ENCODE measurements at places on chromosomes 7 and 10. TPM values are rescaled to one million over a fixed set of nuclear protein-coding genes. Genes with fewer than 3 reads are reported as not detected.

TMEM130 gene
- not detected for total RNA-seq

DNA sequence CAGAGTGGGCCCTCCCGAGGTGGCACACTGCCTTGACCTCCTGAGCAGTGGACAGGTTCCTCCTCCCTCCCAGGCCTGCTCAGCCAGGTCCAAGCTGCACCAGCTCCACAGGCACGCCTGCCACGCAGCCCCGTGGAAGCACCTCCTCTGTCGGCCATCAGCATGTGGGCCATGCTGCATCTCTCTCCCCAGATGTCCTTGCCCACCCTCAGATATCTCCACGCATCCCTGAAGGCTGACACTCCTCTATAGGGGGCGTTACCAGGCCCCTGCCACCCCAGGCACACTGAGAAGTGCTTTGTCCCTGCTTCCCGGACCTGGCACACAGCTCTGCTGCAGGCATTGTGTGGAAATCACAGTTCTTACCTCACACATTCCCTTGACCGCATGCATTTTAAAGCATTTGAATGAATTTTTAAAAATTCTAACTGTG lies 598.5 kb downstream of the SDK1 start:
- no peaks in the 10 kb centered on the region for H3K4me1 ChIP-seq
- no peaks in the 10 kb centered on the region for H3K36me3 ChIP-seq
- no peak for DNase-seq
- H3K27ac ChIP-seq: no peak overlapping the region

GRM3 gene
- not detected for total RNA-seq

DNA sequence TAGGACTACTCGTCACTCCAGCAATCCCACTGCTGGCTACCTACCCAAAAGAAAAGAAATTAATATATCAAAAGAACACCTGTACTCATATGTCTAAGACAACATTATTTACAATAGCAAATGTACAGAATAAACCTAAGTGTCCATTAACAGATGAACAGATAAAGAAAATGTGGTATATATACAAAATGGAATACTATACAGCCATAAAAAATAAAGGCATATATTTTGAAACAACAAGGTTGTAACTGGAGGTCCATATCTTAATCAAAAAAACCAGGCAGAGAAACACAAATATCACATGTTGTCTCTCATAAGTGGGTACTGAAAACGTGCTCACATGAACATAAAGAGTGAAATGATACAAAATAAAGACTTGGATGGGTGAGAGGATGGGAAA lies 1073.3 kb upstream of the PHF14 start:
- no peaks in the 10 kb centered on the region for H3K36me3 ChIP-seq
- no peak overlapping the region for H3K4me3 ChIP-seq
- no peaks in the 10 kb centered on the region for H3K4me1 ChIP-seq
- H3K27me3 ChIP-seq: no peaks in the 10 kb centered on the region
- DNase-seq: no peak

GRCh38 chr7:110283056-110283455 lies 807.9 kb upstream of the LRRN3 start:
- DNase-seq: no peak
- no peak overlapping the region for H3K27ac ChIP-seq
- H3K36me3 ChIP-seq: no peaks in the 10 kb centered on the region
- H3K27me3 ChIP-seq: no peaks in the 10 kb centered on the region
- no peaks in the 10 kb centered on the region for H3K4me1 ChIP-seq

GRCh38 chr7:150971242-150972022 lies 6.7 kb downstream of the KCNH2 start:
- peaks cover 65% of the 10 kb centered on the region for H3K27me3 ChIP-seq
- DNase-seq: no peak
- no peak overlapping the region for H3K27ac ChIP-seq
- no peaks in the 10 kb centered on the region for H3K4me1 ChIP-seq
